Stimulated activated CD8-positive, alpha-beta memory T cell treated with anti-CD3 and anti-CD28 coated beads, Interleukin-7, amount 100 ng/mL, for 48 hours (primary cell): ENCODE measurements at places on chromosomes 6 and 20.

DNA sequence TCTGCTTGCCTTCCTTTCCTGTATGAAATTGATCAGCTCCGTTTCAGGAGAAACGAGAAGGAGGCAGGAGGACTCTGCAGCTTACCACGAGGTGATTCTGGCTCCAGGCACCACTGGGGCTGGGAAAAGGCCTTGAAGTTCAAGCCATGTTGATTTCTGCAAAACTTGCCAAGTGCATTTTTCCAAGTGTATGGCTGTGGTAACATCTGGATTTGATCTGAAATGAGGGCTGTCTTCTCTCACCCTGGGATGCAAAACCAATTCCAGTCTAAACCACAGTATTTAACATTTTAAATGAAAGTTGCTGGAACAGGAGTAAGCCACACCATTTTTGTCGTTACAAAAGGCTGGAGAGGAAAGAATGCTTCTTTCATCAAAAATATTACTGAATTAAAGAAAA is 36.1 kb upstream of the FAM210B start:
- DNase-seq: no peak

DNA sequence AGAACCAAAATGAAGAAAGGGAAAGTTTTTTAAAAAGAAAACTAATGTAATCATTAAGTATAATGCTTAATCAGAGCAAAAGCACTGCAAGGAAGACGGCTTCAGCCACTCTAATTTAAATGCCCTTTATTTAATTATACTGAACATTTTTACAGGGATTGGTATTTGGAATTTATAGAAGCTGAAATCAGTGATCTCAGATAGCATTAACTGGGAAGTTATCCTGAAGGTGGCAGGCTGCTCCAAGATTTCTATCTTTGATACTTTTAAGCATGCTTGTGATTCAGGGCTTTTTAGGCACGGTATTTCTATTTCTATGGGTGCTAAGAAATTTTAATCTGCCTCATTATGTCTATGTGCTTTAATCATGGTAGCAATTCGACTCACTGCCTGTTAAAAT is 1.3 kb upstream of the NDUFAF4 start:
- DNase-seq: no peak

GRCh38 chr6:165664559-165665383 is 1.7 kb upstream of the PDE10A start:
- no peak for DNase-seq

DNA sequence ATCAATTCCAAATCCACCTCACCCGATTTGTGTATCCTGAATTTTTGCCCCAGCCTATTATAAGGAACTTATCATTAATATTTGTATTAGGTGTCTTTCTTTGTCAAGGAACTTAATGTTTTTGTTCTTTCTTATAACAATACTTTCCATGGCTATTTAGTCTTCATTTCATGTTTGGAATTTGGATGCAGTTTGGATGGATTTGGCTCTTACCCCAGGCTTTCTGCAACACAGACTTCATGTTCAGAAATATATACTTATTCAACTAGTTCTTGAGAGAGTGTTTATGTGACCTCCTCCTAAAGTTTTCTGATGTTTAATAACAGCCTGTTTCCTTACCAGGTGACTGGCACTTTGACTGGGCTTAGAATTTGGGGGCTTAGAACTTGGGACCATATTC is 35.9 kb upstream of the TOX2 start:
- no peak for DNase-seq

DNA sequence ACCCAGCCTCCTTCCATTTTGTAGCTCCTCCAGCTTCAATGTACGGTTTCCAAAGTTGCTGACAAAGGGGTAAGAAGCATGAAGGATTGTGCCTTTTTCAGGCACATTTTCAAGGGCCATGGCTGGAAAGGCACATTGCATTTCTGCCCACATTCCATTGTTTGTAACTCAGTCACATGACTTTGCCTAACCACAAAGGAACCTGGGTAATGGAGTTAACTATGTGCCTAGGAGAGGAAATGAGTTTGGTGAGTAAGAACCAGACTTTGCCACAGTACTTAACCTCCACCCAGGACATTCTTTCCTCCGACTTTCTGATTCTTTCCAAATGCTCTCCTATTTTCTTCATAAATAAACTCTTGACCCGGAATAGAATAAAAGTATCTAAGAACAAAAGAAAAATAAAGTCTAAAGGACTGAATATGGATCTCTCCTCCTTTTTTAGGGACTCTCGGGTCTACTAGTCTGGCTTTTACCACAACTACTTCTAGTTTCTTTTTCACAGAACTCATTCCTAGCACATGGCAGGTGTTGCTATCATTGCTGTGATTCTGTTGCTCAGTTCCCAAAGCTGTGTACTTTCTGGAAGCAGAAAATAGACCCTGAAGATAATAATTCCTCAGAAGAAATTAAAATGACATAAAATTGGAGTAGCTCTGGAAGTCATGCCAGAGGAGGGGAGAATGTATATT is 81.5 kb upstream of the ISM1 start:
- DNase-seq: no peak
